Stomach (tissue), 19 donors: ENCODE measurements at places on chromosomes 7 and 10. TPM values are rescaled to one million over a fixed set of nuclear protein-coding genes. Genes with fewer than 3 reads are reported as not detected.

DNA sequence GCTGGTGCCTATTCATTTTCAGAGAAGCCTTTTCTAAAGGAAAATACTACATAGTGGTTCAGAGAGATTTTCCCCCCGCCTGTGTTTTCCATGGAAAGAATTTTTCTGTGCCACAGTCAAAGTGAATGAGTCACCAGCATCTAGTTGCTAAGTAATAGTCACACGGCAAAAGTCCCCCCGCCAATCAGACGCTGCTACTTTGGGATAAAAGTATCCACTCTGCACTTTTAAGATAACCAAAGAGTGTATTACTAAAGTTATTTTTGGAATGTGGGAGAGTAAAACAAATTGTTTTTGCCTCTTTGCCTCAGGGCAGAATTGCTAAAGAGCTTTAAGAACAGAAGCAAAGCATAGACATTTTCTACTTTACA is 23.5 kb downstream of the ABLIM1 start:
- H3K4me3 ChIP-seq: no peak overlapping the region

The FANK1 gene
- 13.3 TPM for total RNA-seq

The VSTM2A gene
- 13.6 TPM for total RNA-seq

The CRHR2 gene
- total RNA-seq: not detected

The ELFN1 gene
- not detected for total RNA-seq

The GIMAP8 gene
- total RNA-seq: under 0.01 TPM

The SGMS1 gene
- total RNA-seq: 74.5 TPM

DNA sequence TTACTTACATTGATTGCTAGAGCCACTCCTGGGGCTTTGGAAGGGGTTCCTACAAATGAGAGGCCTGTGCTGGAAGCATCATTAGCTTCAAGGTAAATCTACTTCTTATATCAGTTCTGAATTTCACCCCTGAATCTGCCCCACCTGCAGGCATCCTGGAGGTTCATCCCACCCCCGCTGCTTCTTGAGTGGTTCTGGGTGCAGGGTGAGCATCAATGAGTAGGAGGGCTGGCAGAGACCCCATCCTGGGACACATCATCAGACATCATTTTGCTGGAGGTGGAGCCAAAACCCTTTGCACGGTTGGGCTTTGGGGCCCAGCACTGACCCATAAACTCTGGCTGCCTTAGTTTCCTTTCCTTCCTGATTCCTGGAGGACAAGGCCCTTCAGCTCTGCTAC is 143.7 kb downstream of the PTPN20 start:
- H3K4me1 ChIP-seq: no peaks in the 10 kb centered on the region
- no peak overlapping the region for H3K4me3 ChIP-seq
- peak; percentile 7 for DNase-seq
- H3K27ac ChIP-seq: no peak overlapping the region
- no peaks in the 10 kb centered on the region for H3K36me3 ChIP-seq

- no peaks in the 10 kb centered on the region for H3K4me1 ChIP-seq
- no peak for DNase-seq
- no peaks in the 10 kb centered on the region for H3K36me3 ChIP-seq
- H3K27ac ChIP-seq: no peak overlapping the region
Measured at GRCh38 chr7:123393623-123394022, 140.8 kb downstream of the IQUB start.

DNA sequence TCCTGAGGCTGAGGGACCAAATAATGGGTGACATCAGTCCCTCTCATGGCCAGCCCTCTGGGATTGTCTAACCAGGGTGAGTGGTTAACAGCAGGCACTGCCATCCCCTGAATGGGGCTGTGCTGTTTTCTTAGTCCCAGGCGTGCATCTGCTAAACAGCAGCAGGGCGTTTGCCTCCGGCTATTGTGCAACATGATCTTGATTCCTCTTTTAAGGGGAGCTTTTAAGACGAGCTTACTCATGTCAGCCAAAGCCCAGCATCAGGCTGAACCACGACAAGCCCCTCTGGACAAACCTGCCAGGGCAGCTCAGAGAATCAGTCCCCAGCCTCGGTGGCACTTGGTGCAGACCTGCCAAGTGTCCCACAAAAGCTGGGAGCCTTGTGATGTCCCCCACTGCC is 16.2 kb upstream of the IGFBP3 start:
- H3K27me3 ChIP-seq: no peaks in the 10 kb centered on the region
- H3K27ac ChIP-seq: no peak overlapping the region
- no peaks in the 10 kb centered on the region for H3K4me1 ChIP-seq
- no peaks in the 10 kb centered on the region for H3K36me3 ChIP-seq

DNA sequence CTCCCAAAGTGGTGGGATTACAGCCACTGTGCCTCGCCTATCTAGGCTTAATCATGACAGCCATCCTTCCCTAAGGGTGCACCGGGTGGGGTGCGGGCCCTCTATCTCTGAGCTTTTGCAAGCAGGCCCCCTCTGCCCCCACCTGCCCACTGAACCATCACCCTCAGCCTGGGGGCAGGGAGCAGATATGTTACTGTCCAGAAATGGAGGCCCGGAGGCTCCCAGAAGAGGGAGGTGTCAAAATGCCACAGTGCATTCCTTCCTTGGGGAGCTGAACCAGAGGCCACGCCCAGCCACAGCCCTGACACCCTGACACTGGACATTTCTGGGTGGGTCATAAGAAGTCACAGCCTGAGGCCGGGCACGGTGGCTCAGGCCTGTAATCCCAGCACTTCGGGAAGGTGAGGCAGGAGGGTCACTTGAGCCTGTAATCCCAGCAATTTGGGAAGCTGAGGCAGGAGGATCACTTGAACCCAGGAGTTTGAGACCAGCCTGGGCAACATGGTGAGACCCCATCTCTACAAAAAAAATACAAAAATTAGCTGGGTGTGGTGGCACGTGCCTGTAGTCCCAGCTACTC is 129.8 kb upstream of the TNRC18 start:
- DNase-seq: peak; percentile 56
- H3K27me3 ChIP-seq: no peaks in the 10 kb centered on the region
- no peak overlapping the region for H3K4me3 ChIP-seq
- no peaks in the 10 kb centered on the region for H3K36me3 ChIP-seq

- H3K4me3 ChIP-seq: no peak overlapping the region
- H3K36me3 ChIP-seq: no peaks in the 10 kb centered on the region
- no peaks in the 10 kb centered on the region for H3K27me3 ChIP-seq
Measured at GRCh38 chr10:70253878-70254765, 20.9 kb upstream of the PPA1 start.

DNA sequence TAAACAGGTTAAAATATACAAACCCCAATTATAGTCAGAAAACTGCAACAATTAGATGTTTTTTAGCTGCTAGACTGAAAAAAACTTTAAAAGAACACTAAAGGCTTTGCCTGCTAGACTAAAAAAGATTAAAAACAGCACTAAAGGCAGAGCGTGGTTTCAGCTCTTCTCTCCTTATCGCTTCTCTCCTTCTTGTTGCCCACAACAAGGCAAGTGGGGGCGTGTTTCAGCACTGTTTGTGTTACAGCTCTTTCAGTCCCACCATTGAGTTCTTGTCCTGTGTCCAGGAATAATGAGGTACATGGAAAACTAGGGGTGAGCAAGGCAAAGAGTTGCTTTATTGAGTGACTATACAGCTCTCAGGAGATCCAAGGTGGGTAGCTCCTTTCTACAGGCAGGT is 112.3 kb downstream of the HPSE2 start:
- H3K4me3 ChIP-seq: no peak overlapping the region
- no peaks in the 10 kb centered on the region for H3K27me3 ChIP-seq
- H3K27ac ChIP-seq: no peak overlapping the region
- no peak for DNase-seq
- no peaks in the 10 kb centered on the region for H3K4me1 ChIP-seq

The DLX5 gene
- total RNA-seq: not detected

DNA sequence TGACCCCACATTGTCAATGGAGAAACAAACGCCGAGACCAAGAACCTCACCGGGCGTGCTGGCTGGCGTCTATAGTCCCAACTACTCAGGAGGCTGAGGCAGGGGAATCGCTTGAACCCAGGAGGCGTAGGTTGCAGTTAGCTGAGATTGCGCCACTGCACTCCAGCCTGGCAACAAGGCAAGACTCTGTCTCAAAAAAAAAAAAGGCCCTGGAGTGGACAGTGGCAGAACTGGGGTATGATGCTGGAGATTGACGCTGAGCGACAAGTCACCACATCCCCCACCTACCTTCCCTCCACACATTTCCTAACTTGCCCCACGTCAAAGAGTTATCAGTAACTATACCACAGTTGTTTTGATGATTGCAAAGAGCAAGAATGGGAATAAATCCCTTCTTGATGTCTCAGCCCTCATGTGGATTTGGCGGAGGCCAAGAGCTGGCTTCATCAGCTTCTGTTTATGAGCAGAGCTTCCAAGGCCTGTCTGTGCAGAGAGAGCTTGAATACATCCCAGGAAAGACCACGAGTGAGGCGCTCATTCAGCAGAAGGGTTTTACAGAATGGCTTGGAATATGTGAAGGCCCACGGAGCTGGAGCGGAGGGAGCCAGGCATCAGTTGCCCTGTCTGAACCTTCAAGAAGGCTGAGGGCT is 28.0 kb upstream of the TNS3 start:
- no peaks in the 10 kb centered on the region for H3K27me3 ChIP-seq
- H3K36me3 ChIP-seq: no peaks in the 10 kb centered on the region
- H3K4me3 ChIP-seq: no peak overlapping the region
- H3K4me1 ChIP-seq: peaks cover 44% of the 10 kb centered on the region

DNA sequence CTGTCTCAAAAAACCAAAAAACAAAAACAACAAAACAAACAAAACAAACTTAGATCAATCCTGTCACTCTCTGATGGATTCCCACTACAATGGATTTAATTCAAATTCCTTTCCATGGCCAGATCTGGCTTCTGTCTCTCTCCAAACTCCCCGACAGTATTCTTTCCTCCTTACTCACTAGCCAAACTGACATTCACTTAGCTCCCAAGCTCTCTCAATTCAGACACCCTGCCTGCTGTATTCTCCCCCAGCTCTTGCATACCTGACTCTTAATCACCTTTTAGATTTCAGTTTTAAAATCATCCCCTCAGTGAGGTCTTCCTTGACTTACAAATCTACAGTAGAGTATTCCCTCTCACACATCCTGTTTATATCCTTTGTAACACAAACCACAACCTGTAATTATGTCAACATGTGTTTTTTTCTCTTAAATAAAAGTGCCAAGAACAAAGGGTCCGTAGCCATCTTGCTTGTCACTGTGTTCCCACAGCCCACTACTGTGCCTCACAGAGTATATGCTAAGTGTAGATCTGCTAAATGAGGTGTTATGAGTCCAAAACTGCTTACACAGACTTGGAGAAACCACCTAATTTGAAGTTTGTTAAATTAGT is 14.4 kb downstream of the HERPUD2 start:
- DNase-seq: no peak
- H3K27me3 ChIP-seq: no peaks in the 10 kb centered on the region
- peaks cover 3% of the 10 kb centered on the region for H3K36me3 ChIP-seq
- no peak overlapping the region for H3K27ac ChIP-seq
- peaks cover 53% of the 10 kb centered on the region for H3K4me1 ChIP-seq

The ZNF853 gene
- total RNA-seq: 3.8 TPM

- no peak overlapping the region for H3K27ac ChIP-seq
- no peaks in the 10 kb centered on the region for H3K36me3 ChIP-seq
- peak; percentile 29 for DNase-seq
- H3K27me3 ChIP-seq: peaks cover 41% of the 10 kb centered on the region
- H3K4me3 ChIP-seq: no peak overlapping the region
Measured at GRCh38 chr10:131477457-131478121, 166.1 kb upstream of the TCERG1L start.

DNA sequence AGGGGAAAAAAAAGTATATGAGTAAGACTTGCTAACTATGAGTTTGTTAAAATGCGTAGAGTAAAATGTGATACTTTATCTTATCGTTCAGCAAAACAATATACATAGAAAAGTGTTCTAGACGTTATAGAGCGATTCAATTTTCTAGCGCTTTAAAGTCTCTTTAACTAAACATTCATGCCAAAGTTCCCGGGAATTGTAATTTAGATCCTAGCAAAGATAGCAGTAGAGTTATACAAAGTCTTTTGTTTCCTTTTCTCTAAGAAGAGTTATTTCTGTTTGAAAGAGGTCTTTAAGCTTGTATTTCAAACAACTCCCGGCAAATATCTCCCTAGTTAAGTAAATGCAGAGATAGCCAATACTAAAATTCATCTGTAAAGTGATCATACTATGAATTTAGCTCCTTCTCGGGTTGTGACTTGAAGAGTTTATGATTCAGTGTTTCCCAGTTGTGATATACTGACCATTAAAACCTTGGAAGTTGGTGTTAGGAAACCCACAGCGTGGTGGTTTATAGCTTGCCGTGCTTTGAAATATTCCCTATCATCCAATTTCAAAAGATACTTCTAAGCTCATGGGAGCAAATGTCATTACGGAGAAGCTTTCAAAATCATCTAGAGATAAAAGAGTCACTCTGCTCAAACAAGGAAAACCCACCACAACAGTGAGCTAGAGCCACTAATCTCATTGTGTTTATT is 171.7 kb downstream of the CSTF2T start:
- no peak overlapping the region for H3K4me3 ChIP-seq
- DNase-seq: no peak
- H3K27ac ChIP-seq: no peak overlapping the region

The KDM7A gene
- 13.0 TPM for total RNA-seq

DNA sequence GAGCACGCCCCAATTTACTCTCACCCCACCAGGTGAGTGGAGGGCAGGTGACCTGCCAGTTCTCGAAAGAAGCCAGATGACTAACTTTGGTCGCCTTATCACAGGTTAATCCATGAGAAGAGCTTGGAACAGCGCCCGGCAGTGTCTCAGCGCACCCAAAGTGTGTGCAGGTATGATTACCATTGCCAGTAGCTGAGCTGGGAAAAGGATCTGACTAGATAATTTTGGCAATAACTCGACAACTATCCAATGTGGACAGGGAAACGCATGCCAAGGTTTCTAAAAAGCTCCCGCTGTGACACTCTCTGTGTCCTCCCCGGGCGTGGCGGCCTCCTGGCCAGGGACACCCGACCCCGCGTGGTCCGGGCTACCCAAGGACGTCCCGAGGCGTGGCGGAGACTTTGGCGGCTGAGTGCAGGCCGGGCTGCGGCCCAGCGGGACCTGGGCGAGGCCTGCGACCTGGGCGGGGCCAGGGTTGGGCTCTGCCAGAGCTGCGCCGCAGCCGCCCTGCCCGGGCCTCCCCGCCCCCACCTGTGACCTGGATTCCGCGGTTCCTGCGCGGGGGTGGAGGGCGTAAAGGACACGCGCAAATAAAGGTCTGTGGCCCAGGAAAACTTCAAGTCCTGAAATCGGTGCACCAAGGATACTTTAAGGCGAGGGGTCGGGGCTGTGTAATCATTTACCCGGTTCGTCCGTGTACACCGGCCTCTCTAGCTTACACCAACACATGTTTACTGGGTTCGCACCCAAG is 13.7 kb upstream of the WAPL start:
- H3K27me3 ChIP-seq: peaks cover 13% of the 10 kb centered on the region
- H3K36me3 ChIP-seq: no peaks in the 10 kb centered on the region
- H3K4me1 ChIP-seq: peaks cover 17% of the 10 kb centered on the region

- no peak for DNase-seq
- no peaks in the 10 kb centered on the region for H3K4me1 ChIP-seq
- H3K27me3 ChIP-seq: no peaks in the 10 kb centered on the region
- no peak overlapping the region for H3K4me3 ChIP-seq
Measured at GRCh38 chr7:78055599-78055998, 257.0 kb downstream of the PHTF2 start.

- no peaks in the 10 kb centered on the region for H3K27me3 ChIP-seq
Measured at GRCh38 chr7:151677581-151678226, 158.0 kb upstream of the RHEB start.

- no peaks in the 10 kb centered on the region for H3K27me3 ChIP-seq
- H3K36me3 ChIP-seq: no peaks in the 10 kb centered on the region
- no peak for DNase-seq
- H3K4me1 ChIP-seq: peaks cover 19% of the 10 kb centered on the region
- no peak overlapping the region for H3K27ac ChIP-seq
Measured at GRCh38 chr7:6350433-6351058, 78.1 kb upstream of the CYTH3 start.
